ENCODE measurements at places on chromosomes 4 and X. TPM values are rescaled to one million over a fixed set of nuclear protein-coding genes. Genes with fewer than 3 reads are reported as not detected.

CISD2 gene
- 14.0 TPM for total RNA-seq

MAGEA1 gene
- not detected for total RNA-seq

DCAF8L2 gene
- total RNA-seq, result not detected

S100G gene
- not detected for total RNA-seq

MCF2 gene
- total RNA-seq, result 1.5 TPM

PNMA6E gene
- not detected for total RNA-seq

TMEM185A gene
- 22.2 TPM for total RNA-seq

STATH gene
- total RNA-seq, result not detected

HAND2 gene
- total RNA-seq, result not detected

MAML3 gene
- 4.9 TPM for total RNA-seq

DNA sequence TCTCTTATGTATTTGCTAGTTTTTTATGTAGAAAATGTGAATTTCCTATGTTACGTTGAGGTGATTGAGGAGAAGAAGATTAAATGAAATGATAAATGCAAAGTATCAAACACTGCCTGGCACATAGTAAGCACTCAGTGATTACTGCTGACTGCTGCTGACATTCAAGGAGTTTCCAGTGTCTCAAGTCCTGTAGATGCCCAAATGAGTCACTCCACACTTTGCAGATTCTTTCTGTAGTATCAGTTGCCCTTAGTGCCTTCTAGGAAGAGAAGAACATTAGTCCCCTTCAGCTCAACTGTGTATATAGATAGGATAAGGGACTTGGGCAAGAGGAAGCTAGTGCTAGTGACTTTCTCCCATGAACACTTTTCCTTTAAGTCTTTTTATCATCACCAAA is 240.5 kb upstream of the TEX13A start:
- H3K36me3 ChIP-seq, result no peaks in the 10 kb centered on the region
- no peak overlapping the region for H3K4me3 ChIP-seq
- no peaks in the 10 kb centered on the region for H3K4me1 ChIP-seq
- H3K27me3 ChIP-seq, result no peaks in the 10 kb centered on the region

DNA sequence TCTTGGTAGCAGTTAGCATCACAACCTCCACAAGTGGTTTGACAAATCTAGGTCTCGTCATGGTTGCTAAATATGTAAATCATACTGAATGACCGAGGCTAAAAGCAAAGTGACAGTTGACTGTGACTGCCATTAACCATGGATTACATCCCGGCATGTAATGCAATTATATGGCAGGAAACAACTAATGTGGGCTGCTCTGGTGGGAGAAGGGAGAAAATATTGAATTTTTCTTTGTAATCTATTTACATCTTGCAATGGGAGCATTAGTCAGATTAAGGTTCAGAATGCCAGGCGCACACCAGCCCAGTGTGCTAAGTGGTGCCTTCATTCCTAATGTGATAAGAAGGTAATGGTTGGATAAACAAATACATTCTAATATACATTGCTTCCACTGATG is 35.8 kb downstream of the UNC5C start:
- H3K4me1 ChIP-seq, result peaks cover 2% of the 10 kb centered on the region
- no peak for DNase-seq
- H3K27ac ChIP-seq, result no peak overlapping the region
- peaks cover 5% of the 10 kb centered on the region for H3K27me3 ChIP-seq
- H3K36me3 ChIP-seq, result no peaks in the 10 kb centered on the region

DNA sequence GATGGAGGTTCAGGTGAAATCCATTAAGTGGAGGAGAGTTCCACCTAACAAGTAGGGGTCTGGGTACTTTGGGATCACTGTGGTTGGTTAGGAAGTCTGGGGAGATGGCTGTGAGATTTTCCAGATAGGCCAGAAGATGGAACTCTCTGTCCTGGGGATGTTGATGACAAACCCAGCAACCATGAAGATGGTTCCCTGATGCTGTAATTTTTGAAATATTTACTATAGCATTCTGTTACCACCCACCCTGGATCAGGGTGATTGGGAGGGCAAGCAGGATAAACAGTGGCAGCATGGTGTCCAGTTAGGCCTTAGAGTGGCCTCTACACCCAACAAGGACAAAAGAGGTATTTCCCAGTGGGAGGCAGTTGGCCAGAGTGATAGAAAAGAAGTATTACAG is 15.9 kb upstream of the NELFA start:
- H3K27ac ChIP-seq, result no peak overlapping the region
- no peak overlapping the region for H3K4me3 ChIP-seq
- H3K27me3 ChIP-seq, result peaks cover 26% of the 10 kb centered on the region
- H3K4me1 ChIP-seq, result no peaks in the 10 kb centered on the region
- peaks cover 3% of the 10 kb centered on the region for H3K36me3 ChIP-seq

DNA sequence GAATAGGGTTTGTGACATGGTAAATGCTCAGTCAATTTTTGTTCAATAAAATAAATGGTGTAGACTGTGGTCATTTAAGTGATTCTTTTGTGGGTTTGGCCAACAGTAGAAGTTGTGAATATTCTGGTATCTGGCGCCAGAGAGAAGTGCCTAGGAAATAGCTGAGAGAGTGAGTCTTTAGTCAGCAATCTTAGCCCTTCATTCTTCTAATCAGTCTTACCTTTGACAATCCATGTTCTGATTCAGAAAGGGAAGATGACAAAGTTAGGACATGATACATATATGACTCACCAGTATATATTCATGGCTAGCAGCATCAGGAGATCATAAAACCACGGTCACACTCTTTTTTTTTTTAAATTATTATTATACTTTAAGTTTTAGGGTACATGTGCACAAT is 141.8 kb upstream of the PCDH18 start:
- H3K27ac ChIP-seq, result no peak overlapping the region
- no peak overlapping the region for H3K4me3 ChIP-seq
- no peaks in the 10 kb centered on the region for H3K4me1 ChIP-seq
- no peaks in the 10 kb centered on the region for H3K27me3 ChIP-seq

GRCh38 chr4:123104310-123105025 is 182.1 kb upstream of the NUDT6 start:
- no peak overlapping the region for H3K27ac ChIP-seq
- H3K36me3 ChIP-seq, result peaks cover 16% of the 10 kb centered on the region
- H3K27me3 ChIP-seq, result no peaks in the 10 kb centered on the region
- no peak for DNase-seq
- peaks cover 2% of the 10 kb centered on the region for H3K4me1 ChIP-seq

DNA sequence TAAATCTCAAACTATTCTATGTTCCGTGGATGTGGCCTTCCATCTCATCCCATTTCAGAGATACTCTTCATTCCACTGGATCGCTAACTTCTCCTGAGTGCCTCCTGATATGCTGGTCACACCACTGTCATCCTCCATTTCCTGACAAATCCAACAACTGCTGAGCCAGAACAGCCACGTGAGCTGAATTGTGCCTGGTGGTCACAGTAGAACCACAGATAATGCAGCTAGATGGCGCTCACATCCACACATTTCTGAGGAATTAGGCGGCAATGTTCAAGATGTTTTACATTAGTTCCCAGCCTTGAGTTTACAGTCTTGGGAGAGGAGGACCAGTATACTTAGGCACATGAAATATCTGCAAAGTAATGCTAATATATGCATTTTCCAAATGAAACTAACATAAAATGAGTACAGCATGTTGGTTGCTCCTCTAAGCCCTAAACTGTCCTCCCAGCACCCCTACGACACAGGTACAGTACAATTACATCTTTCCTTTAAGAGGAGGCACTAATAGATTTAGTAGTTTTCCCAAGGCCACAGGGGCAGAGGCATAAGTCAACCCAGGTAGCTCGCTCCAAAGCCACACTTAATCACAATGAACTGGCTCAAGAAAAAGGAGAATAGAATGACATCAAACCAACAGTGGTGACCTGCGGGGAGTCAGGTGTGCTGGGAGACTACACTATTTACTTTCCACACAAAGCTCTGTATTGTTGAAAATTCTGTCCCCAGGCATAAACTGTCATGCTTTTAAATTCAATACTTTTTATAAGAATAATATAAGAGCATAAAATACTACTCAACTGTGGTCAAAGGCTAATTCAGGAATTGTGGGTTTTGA is 134.2 kb downstream of the CHIC2 start:
- H3K27me3 ChIP-seq, result peaks cover 6% of the 10 kb centered on the region
- DNase-seq, result peak; percentile 54
- no peak overlapping the region for H3K4me3 ChIP-seq
- no peaks in the 10 kb centered on the region for H3K36me3 ChIP-seq
- no peak overlapping the region for H3K27ac ChIP-seq
- H3K4me1 ChIP-seq, result no peaks in the 10 kb centered on the region

- peaks cover 3% of the 10 kb centered on the region for H3K36me3 ChIP-seq
- DNase-seq, result peak; percentile 2
- no peaks in the 10 kb centered on the region for H3K4me1 ChIP-seq
- no peak overlapping the region for H3K4me3 ChIP-seq
- H3K27me3 ChIP-seq, result no peaks in the 10 kb centered on the region
Measured at GRCh38 chrX:819684-820083, 189.1 kb downstream of the SHOX start.

- H3K4me1 ChIP-seq, result no peaks in the 10 kb centered on the region
- no peak for DNase-seq
- no peak overlapping the region for H3K4me3 ChIP-seq
- H3K27ac ChIP-seq, result no peak overlapping the region
Measured at GRCh38 chr4:76665153-76665552, 230.1 kb downstream of the SHROOM3 start.

DNA sequence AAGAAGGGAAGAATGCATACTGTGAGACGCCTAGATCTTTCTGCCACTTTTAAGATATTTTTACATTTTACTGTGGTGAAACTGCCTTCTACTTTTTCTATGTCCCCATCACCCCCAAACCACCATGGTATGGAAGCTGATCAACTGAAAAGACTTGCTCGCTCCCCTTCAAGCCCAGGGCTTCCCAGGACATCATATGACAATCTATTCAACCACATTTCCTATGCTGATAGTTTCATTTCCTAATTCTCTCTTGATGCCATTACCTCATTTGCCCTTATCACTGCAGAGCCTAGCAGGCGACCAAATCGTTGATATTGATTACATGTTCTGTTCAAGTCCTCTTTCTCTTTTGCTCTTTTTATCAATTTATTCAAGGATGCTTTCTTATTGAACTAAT is 40.1 kb upstream of the KLHL34 start:
- no peaks in the 10 kb centered on the region for H3K27me3 ChIP-seq
- no peak for DNase-seq
- H3K36me3 ChIP-seq, result no peaks in the 10 kb centered on the region
- H3K4me3 ChIP-seq, result no peak overlapping the region

DNA sequence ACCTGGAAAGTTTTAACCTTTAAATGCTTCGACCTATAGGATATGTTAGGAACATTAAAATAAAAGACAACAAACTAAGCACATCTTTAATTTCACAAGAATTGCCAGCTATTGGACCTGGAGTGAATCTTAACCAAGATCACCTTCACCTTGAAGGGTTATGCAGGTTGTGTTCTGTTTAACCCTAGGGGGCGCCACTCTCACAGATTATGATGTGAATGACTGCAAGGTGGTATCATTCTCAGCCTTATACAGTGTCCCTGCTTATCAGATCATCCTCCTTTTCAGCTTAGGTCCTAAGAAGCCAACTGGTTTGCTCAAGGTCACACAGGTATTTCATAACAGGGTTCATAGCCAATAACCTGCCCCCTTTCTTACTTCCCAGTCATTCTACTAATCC is 23.5 kb downstream of the INTS6L start:
- H3K4me1 ChIP-seq, result peaks cover 17% of the 10 kb centered on the region
- peak; percentile 4 for DNase-seq
- peak overlapping the region; percentile 89 for H3K27ac ChIP-seq
- no peak overlapping the region for H3K4me3 ChIP-seq
- H3K27me3 ChIP-seq, result no peaks in the 10 kb centered on the region

DNA sequence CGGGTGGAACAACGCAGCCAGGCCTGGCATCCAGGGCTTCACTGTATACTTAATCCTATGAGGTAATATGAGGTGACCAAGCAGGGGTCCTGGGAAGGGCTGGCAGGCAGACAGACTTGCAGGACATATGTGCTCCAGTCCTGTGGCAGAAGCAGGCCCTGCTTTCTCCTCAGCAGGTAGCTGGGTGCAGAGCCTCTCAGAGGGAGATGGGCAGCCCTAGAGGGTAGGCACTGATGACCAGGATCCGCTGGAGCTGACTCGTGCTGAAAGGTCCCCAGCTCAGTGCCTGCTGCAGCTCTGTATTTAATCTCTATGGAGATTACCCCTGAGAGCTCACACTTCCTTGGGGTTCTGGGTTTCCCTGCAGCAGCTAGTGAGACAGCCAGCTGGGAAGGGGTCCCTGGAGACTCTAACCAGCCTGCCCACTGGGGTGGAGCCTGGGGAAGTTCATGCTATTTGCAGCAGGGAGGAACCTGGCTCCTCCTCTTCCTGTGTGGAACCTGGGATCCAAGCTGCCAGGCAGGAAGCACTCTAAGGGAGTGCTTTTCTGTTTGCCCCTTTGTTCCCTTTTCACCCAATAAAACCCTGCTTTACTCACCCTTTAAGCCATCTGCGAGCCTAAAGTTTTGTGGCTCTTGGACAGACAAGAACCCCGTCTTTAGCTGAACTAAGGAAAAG is 339.2 kb downstream of the DCAF12L2 start:
- DNase-seq, result no peak
- H3K4me3 ChIP-seq, result no peak overlapping the region
- no peak overlapping the region for H3K27ac ChIP-seq
- H3K4me1 ChIP-seq, result no peaks in the 10 kb centered on the region
- no peaks in the 10 kb centered on the region for H3K36me3 ChIP-seq
- no peaks in the 10 kb centered on the region for H3K27me3 ChIP-seq

- H3K4me3 ChIP-seq, result no peak overlapping the region
- no peaks in the 10 kb centered on the region for H3K36me3 ChIP-seq
- no peak for DNase-seq
- H3K27me3 ChIP-seq, result peaks cover 3% of the 10 kb centered on the region
- no peak overlapping the region for H3K27ac ChIP-seq
Measured at GRCh38 chr4:48212165-48212564, 57.5 kb downstream of the TEC start.

- DNase-seq, result no peak
- no peaks in the 10 kb centered on the region for H3K36me3 ChIP-seq
- H3K27ac ChIP-seq, result no peak within 1 kb of the TSS
- H3K4me1 ChIP-seq, result no peaks in the 10 kb centered on the region
Measured at GRCh38 chr4:157220371-157220881, at the start of gene GRIA2. Gene GRIA2 (plus strand): TSS chr4:157220728. CDS start chr4:157221043, 315 bp downstream.

DNA sequence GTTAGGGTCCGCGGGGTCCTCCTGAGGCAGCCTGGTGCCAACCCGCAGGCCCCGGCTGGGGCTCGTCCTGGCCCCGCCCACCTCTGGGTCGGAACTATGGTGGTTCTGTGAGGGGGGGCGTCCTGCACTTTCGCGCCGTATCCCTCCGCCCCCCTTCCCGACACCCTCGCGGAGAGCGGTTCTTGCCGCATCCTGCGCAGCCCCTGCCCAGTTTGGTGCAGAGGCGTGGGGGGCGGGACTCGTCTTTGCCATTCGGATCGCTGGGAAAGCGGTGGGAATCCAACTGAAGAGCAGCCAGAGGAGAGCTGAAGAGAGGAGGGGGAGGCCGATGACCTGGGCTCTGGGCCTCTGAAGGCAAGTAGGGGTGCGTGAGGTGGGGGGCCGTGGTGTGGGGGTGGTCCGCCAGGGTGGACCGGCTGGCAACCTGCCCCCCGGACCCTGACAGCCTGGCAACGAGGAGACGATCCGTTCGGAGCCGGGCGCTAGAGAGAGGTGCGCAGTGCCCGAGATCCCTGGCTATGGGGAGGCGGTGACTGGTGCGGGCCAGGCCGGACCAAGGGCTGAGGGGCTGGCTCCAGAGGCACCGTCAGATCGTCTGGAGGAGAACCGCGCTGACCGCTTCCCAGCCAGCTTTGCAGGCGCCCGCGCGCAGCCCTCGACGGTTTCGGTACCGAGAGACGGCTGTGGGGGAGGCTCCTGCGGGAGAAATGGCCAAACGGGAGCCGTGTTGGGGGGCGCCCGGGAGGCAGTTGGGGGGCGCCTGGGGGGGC is at the start of gene GPRASP1:
GPRASP1 (plus strand) TSS at position 242 of the 770 bp plus-strand sequence. CDS start 2,431 bp downstream, outside the sequence.
- H3K36me3 ChIP-seq, result peaks cover 13% of the 10 kb centered on the region
- peaks cover 37% of the 10 kb centered on the region for H3K4me1 ChIP-seq
- no peaks in the 10 kb centered on the region for H3K27me3 ChIP-seq

Data from naive thymus-derived CD8-positive, alpha-beta T cell (primary cell).